AG10803 (cell line): ENCODE measurements at places on chromosomes 7 and 10.

- no peak for DNase-seq
Measured at GRCh38 chr7:11573128-11573750, 258.8 kb downstream of the THSD7A start.

- DNase-seq, result no peak
Measured at GRCh38 chr7:79064187-79064823, 389.2 kb downstream of the MAGI2 start.

DNA sequence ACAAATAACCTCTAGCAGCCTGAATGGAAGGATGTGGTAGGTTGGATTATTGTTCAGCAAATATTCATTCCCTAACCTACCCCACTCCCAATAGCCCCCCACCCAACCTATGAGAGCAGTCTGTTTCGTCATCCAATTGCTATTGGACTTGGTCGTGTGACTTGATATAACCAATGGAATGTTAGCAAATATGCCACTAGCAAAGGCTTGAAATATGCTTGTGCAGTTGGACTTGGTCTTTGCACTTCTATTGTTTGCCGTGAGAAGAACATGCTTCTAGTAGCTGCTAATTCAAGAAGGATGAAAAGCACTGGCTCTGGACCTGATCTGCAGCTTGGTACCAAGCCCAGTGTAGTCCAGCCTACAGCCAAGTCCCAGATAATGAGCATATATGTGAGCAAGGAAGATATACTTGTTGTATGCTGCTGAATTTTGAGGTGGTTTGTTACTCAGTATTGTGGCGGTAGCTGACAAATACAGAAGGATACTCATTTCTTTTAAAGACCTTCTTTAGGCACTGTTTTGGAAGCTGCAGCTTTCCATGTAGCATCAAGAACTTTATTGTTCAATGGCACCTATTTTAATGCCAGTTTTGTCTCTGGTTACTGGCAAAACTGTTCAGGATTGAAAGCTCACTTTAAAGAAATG lies 180.4 kb downstream of the EXOC4 start:
- peak; percentile 5 for DNase-seq

GRCh38 chr10:91571671-91572070 lies 61.2 kb downstream of the PPP1R3C start:
- peak; percentile 53 for DNase-seq

- no peak for DNase-seq
Measured at GRCh38 chr10:48773580-48773979, 88.9 kb downstream of the WDFY4 start.

- DNase-seq, result no peak
Measured at GRCh38 chr10:9833942-9834341, 1183.7 kb upstream of the CELF2 start.

- peak; percentile 72 for DNase-seq
Measured at GRCh38 chr7:112211348-112211907, 4.9 kb downstream of the ZNF277 start.

DNA sequence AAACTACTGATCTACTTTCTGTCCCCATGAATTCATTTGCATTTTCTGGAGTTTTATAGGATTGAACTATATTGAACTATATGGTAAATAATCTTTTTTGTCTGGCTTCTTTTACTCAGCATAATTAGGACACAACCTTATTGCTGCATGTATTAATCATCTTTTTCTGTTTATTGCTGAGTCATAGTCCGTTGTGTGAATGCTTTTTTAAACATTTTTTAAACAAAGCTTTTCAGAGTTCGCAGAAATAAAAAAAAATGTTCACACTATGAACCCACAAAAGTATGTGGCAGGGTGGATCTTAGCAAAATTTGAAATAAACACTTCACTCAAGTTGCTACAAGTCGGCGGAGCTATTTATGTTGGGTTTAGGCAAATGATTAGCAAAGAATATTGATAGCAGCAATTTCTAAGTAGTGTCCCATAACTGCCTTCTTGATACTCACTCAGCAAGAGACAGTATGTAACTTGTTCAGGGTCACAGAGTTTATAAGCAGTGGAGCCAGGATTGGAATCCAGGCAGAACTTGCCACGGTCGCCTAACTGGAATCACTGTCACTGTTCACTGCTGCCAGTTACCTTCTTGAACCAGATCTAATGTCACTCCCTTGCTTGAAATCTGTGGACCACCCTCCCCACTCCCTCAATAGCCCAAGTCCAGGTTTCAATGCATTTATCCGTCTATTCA lies 5.6 kb downstream of the CH25H start:
- no peak for DNase-seq

GRCh38 chr10:119401671-119402395 lies 140.7 kb downstream of the RGS10 start:
- peak; percentile 99 for DNase-seq
